ENCODE measurements at places on chromosomes 2 and 18. TPM values are rescaled to one million over a fixed set of nuclear protein-coding genes. Genes with fewer than 3 reads are reported as not detected.

DNA sequence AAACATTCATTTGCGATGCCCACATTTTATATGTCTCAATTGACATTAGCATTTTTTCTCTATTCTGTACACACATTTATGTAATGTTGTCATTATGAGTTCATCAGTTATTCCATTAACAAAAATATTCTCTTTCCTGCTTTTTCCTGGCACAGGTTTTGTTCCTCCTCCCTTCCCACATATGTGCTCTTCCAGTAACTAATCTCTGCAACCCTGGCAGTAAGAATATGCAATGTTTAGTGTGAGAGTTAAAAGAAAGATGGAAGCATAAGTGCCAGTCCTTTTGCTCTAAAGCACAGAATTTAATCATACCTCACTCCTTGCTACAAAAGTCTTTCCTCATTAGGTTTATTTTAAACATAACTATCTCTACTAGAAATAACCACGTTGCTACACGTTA is 155.8 kb upstream of the ERBB4 start:
- DNase-seq: no peak

- no peak for DNase-seq
Measured at GRCh38 chr2:216526939-216527338, 28.3 kb downstream of the RPL37A start.

- no peak for DNase-seq
Measured at GRCh38 chr18:41569867-41570266, 385.2 kb upstream of the PIK3C3 start.

DNA sequence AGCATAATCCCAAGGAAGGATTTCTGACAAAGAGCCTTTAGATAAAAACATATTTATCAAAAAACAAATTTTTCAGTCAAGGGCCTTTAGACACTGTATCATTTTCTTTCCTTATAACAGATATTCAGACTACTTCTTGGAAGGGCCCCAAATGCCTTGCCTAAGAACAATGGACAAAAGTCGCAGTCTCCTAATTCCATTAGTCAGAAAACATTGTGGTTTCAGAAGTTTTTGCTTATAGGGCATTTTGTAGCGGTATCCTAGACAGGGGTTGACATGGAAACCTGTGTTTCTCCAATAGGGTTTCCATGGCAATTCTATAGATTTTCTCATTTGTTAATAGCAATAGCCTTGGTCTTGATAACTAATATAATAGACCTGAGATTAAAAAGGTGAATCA is 36.7 kb upstream of the AGPS start:
- no peak for DNase-seq

DNA sequence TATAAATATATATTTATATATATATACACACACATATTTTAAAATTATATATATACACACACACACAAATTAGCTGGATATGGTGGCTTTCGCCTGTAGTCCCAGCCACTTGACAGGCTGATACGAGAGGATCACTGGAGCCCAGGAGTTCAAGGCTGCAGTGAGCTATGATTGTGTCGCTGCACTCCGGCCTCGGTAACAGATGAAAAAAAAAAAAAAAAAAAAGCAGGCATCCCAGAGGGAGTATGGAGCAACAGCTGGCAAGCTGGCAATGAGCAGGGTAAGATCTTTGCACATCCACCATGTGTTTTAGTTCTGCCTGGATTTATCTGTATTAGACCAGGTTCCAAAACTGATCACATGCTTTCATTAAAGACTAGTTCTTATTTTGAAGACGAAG is 170.1 kb downstream of the MAP2 start:
- DNase-seq: no peak

Gene ZNF24
- total RNA-seq: 39.1 TPM

DNA sequence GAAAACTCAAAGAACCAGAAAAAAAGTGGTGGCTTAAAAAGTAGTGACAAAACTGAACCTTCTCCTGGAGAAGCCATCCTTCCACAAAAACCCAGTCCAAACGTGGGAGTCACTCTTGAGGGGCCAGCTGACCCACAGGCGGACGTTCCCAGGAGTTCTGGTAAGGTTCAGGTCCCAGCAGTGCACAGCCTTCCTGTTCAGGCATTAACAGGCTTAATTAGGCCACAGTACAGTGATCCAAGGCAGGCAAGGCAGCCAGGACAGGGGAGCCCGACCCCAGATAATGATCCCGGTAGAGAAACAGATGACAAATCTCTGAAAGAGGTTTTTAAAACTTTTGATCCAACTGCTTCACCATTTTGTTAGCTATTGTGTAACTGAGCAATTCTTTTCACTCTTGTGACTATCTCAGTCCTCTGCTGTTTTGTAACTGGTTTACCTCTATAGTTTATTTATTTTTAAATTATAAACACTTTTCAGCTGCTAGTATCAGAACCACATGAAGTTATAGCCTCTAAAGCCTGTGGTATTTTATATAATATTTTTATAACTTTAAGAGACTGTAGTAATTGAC is 56.8 kb downstream of the ZC3H6 start:
- no peak for DNase-seq

DNA sequence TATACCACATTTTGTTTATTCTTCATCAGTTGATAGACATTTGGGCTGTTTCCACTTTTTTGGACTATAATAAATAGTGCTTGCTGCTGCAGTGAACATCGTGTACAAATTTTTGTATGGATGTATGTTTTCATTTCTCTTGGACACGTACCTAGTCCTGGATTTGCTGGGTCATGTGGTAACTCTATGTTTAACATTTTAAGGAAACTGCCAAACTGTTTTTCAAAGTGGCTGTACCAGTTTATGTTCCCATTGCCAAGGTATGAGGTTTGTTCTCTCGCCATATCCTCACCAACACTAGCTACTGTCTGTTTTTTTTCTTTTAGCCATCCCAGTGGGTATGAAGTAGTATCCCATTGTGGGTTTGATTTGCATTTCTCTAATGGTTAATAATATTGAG is 42.5 kb downstream of the GREB1L start:
- DNase-seq: no peak

- no peak for DNase-seq
Measured at GRCh38 chr2:72863046-72863445, 24.2 kb upstream of the SPR start.

DNA sequence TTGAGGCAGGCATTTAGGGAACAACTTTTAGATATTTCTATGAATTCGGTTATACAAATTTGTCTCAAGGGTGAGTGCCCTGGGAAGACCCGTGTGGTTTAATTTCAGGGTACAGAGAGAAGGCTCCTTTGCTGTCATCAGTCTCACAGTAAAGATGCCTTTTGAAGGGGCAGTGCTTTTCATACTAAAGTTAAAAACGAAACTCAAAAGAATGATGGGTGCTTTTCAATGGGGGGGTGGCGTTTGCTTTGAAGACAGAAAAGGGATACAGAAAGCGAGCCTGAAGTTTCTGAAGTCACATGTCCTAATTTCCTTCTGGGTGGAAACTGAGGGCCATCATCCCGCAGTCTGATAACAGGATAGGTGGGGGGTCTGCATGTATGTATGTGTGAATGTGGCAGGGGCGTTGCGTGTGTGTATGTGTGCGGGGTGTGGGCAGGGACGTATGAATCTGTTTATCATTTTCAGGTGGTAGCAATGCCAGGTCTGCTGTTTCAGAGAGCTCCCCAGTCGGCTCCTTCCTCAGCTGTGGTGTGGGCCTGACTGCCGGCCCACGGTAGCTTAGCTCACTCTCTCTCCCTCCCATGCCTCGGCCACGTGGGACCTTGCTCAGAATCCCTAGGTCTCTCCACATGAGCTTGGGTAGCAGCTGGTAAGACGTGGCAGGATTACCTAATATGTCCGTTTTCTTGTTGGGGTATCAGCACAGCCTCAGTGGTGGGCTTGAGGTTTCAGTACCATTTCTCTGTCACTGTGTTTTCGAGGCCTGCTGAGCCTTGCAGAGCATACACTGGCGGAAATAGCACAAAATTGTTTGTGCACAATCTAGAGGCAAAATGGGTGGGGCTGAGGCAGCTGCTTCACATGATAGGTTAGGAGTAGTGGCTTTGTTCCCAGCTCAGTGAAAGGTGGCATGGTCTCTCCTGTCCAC is 32.7 kb downstream of the ARHGAP25 start:
- DNase-seq: no peak

Gene RBKS
- total RNA-seq: 9.9 TPM

DNA sequence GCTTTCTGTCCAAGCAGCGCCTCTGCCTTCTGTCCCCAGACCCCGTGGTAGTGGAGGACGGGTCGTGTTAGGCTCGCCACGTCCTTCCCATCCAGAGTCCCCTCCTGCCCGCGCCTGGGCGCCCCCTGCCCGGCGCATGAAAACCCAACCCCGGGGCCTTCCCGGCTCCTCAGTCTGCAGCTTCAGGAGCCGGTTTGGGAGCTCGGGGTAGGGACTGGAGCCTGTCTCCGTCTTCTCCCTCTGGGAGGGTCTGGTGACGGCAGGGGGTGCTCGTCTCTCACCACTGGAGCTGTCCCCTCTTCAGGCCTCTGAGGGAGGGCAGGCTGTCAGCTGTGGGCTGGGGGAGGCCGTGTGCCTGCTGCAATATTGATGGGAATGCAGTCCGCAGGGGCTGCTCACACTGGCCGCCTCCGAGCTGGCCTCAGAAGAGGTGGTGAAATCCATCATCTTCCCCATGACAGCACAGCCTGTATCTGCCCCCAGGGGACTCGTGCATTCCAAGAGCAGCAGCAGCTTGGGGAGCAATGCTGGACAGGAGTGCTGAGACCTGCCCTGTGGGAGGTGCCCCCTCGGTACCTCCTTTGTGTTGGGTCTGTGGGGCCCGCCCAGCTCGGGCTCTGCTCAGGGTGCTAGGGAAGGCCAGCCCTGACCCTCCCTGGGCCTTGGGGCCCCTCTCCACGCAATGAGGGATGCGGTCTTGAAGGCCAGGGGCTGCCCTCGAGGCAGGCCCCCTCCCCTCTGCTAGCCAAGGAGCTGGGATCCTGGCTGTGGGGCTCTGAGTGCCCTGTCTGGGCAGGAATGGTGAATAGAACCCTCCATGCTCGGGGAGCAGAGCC is 17.8 kb upstream of the KLHL30 start:
- DNase-seq: no peak

Gene ATRAID
- total RNA-seq: 122 TPM

Gene WIPF1
- 6.0 TPM for total RNA-seq

Gene MPP4
- not detected for total RNA-seq

Gene ANTXR1
- total RNA-seq: 33.1 TPM

- DNase-seq: peak; percentile 27
Measured at GRCh38 chr2:190486037-190486623, 48.4 kb downstream of the NEMP2 start.

GRCh38 chr2:9078405-9078804 is 74.9 kb upstream of the MBOAT2 start:
- no peak for DNase-seq

GRCh38 chr2:186429104-186429503 is 57.0 kb upstream of the ZC3H15 start:
- DNase-seq: no peak

Gene KCNS3
- 0.84 TPM for total RNA-seq

GRCh38 chr2:103902347-103902746 is 951.6 kb upstream of the POU3F3 start:
- no peak for DNase-seq

Gene LIMS2
- not detected for total RNA-seq

DNA sequence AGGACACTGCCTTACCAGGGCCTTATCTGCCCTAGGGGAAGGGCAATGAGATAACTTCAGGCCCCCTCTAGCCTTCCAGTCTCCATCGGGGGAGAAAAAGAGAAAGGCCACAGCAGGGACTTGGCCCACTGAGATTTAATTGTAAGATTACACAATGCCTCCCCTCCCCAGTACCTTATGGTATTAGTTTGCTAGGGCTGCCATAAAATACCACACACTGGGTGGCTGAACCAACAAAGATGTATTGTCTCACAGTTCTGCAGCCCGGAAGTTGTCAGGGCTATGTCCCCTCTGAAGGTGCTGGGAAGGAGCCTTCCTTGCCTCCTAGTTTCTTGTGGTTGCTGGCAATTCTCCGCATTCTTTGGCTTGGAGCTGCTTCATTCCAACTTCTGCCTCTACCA is 34.8 kb upstream of the SPATA3 start:
- no peak for DNase-seq

DNA sequence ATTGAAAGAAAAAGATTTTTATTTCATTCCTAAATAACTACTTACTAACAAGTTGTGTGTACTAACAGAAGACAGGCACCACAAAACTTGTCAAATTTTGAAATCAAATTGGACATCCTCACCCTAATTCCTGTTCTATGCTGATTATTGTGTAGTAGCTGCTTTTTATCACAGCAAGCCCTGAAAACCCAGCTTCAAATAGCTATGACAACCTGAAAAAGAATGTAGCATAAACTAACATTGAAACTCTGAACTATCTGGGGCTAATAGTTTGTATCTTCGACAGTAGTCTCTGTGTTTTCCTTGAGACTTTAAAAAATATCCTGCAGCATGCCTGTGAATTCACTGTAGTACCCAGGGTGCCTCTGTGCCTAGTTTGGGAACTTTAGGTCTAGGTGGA is 122.6 kb downstream of the WDPCP start:
- DNase-seq: no peak

DNA sequence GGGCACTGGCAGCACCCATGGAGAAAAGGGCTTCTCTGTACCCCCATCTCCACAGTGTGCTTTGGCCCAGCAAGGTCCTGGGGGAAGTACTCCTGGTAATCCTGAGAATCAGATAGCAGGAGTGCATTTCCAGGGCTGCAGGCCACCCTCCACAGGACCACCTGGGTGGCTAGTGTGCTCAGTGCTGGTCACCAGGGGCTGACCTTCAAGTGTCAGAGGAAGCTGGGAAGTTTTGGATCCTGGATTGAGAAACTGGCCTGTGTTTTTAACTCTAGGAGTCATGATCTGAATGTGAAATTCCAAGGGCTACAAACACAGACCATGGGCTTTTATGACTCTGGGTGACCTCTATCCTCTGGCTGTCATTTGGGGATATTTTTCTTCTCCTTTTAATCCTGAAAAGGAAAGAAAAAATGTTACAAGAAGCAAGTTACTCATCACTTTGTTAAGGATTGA is 9.3 kb downstream of the RHOB start:
- no peak for DNase-seq

Gene FAP
- total RNA-seq: 8.7 TPM

GRCh38 chr2:60319031-60319547 is 234.4 kb downstream of the BCL11A start:
- DNase-seq: no peak

- no peak for DNase-seq
Measured at GRCh38 chr2:36677996-36678605, 18.4 kb upstream of the VIT start.

Gene RTP5
- not detected for total RNA-seq

DNA sequence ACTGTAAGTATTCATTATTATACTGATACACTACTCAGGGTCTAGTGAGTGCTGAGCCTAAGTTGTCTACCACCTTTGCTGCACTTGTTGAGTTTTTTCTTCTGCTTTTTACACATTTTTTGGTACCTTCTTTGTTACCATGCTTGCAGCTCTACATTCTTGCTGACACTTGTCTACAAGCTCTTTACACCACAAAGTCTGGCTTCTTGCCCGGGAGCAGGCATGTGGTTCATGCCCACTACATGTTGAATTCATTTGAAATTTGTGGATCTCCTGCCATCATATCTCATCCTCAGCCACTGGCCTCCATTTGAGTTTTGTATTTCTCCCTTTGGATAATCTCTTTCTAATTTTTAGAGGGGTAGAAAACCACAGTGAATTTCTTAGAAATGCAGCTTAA is 29.9 kb downstream of the IL18R1 start:
- peak; percentile 25 for DNase-seq

Gene ARHGAP28
- 3.0 TPM for total RNA-seq

- DNase-seq: no peak
Measured at GRCh38 chr2:152568531-152568930, 148.7 kb downstream of the PRPF40A start.

Gene TTN
- 0.05 TPM for total RNA-seq
